Right kidney (tissue), 9 donors: ENCODE measurements at places on chromosomes 16 and 17.

DNA sequence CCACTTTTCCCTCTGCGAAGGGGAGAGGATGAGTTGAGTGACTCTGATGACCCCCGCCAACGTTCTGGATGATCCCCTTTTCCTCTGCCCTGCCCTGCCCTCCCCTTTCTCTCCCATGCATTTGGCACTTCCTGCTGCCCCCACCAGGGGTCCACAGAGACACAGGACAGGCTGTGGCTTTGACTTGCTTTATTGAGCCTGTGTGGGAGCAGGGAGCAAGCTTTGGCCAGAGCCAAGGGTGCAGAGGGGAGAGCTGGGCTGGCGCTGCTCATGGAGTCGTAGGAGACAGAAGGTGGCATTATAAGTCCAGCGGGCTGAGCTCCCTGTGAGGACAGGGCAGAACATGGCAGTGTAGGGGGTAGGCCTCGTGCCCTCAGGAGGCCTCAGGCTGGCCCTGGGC is 1.6 kb downstream of the PPY start:
- peak; percentile 62 for DNase-seq

DNA sequence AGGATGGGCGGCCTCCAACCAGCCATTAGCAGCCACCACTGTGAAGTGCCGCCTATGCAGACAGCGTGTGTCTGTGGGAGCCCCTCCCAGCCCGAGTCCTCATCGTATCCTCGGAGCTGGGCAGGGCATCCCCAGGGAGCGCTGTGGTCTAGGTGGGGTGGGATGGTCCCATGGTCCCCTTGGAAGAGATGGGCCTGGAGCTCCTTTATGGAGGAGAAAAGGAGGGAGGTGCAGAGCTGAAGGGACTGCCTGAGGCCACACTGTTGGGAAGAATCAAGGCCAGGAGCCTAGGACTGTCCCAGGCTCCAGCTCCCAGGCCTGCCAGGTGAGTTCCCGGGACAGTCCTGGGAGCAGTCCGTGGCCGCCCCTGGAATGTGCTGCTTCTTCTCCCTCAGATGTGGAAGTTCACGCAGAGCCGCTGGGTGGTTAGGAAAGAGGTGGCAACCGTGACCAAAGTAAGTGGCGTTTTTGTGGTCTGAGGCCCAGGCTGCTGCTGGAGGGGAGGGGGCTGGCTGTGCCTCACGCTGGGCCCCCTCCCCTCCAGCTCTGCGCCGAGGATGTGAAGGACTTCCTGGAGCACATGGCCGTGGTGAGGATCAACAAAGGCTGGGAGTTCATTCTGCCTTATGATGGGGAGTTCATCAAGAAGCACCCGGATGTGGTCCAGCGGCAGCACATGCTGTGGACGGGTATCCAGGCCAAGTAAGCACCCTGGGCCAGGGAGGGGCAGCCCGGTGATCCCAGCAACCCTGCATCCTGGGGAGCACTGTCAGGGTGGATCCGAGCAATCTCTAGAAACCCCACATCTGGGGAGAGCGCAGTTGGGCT is 27.0 kb downstream of the POLR3E start:
- DNase-seq, result no peak

DNA sequence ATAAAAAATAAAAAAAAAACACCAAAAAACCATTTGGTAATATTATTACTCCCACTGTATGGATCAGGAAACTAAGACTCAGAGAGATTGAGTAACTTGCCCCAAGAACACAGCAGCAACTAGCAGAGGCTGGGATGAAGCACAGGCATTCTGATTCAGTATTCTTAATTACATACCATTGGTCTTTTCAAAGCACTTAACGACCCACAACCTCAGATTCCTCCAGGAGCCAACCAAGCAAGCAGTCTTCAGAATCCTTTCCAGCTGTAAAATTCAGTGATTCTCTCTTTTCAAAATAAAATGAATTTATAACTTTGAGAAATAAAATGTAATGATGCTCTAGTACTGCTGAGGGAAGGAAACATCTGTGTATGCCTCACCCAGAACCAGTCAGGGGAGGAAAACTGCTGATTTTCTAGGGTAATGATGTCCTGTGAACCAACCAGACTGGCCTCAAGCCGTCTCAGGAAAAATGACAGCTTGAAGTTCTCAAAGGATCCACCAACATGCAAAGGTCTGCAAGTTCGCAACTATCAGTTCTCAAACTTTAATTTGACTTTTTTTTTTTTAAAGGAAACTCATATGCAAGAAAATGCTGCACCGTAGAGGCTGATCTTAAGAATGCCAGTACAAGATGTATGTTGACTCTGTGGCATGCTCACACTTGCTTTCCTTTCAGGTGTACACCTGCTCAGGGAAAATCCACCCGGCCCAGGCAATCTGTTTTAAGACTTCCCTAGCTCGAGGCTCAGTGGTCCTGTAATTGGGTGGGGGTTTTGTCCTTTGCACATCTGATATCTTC is 9.0 kb downstream of the CUEDC1 start:
- DNase-seq, result no peak

- no peak for DNase-seq
These were observed 39.0 kb downstream of the PRKCA start for GRCh38 chr17:66341462-66341861.

DNA sequence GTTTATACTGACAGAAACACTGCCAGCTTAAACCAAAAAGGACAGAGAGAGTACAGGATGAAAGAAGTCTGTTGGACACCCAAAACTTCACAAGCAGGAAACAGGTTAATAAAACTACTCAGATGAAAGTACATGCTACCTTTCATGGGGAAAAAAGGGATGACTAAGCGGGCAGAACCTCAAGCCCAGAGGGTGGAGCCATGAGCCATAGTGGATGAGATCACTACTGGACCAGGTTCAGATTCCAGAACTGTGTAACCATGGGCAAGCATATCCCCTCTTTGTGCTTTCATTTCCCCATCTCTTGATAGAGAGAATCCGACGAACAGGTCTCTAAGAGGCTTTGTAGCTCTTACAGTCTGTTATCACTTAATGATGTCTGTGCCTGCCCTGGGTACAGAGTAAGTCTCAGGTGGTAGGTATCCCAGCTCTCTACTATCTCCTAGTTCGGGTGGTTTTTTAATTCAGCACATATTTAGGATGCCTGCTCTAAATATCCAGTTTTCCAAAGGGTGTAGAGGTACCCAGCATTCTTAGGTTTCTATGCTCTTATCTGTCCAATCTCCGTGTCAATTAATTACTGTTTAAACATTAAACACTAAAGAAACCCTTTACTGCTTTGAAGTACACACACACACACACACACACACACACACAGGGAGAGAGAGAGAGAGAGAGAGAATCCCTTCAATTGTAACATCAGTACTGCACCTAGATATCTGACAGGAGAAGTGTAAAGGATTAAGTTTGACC is 206.7 kb downstream of the ZNF423 start:
- DNase-seq, result no peak

DNA sequence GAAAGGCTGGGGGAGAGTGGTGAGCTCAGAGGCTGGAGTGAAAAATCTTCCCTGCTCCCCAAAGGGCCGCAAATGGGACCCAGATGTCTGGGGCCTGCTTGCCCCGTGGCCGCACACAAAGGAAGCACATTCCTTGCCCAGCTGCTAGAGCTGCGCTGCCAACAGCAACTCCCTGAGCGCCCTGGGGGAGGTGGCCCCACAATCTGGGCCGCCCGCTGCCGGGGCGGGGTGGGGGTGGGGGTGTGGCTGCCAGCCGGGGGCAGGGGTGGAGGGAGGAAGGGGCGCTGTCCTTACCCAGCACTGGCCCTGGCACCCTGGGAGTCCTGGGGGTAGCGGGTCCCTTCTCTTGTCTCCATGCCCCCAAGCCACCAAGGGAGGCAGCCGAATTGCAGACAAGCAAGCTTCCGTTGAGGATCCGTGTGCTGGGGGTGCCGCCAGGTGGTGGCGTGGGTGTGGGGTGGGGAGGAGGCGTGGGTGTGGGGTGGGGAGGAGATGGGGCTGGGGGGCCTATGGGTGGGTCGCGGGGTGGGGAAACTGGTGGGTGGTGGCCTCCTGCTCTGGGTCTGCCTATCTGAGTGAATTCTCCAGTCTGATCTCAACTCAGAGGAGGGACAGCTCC is 48.4 kb upstream of the PABPN1L start:
- no peak for DNase-seq
